ENCODE measurements at places on chromosomes 2 and 18.

- no peak for DNase-seq
These were observed 39.9 kb downstream of the SCN7A start for GRCh38 chr2:166454006-166454595.

- DNase-seq: no peak
These were observed 73.9 kb downstream of the MTCL1 start for GRCh38 chr18:8779251-8779650.

GRCh38 chr2:151095463-151095862 is 166.2 kb downstream of the RBM43 start:
- DNase-seq: no peak

DNA sequence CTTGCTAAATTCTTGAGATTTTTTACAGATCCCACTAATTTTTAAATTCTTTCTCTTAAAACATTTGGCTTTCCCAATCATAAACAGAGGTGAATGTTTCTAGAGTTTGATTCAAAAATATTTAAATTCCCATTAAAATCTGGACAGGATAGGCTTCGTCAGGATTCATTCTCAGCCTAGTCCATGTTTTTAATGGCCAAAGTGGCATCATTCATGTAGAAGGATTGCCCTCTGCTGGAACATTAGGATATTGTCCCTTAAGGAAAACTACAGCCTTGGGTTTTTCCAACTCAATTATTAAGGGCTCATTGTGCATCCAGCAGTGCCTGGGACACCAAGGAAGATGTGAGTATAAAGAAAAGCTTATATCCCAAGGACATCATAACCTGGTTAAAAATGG is 71.7 kb downstream of the TPGS2 start:
- no peak for DNase-seq

GRCh38 chr18:9838144-9838877 is 47.5 kb upstream of the TXNDC2 start:
- no peak for DNase-seq

DNA sequence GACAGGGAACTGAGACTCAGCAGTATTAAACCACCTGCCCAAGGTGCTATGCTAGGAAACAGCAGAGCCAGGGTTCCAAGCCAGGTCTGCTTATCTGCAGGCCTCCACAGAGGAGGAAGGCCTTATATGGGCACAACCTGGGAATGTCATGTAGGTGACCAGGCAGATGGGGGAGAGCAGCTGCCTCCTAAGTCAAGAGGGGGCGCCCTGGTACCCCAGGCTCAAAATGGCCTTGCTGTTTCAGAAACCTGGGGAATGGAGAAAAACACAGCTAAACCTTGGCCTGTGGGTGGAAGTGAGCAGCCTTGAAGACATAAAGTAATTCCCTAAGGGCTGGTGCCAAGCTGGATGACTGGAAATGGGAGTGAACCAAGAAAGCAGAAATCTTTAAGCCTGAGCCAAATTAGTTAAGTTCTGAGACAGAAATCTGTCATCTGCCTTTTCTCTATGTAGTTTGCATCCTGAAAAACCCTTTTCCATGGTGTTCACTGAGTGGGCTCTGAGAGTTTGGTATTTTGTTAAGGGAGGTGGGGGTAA is 79.1 kb downstream of the MAPK4 start:
- DNase-seq: no peak

GRCh38 chr2:149828520-149829210 is 241.1 kb upstream of the MMADHC start:
- no peak for DNase-seq

DNA sequence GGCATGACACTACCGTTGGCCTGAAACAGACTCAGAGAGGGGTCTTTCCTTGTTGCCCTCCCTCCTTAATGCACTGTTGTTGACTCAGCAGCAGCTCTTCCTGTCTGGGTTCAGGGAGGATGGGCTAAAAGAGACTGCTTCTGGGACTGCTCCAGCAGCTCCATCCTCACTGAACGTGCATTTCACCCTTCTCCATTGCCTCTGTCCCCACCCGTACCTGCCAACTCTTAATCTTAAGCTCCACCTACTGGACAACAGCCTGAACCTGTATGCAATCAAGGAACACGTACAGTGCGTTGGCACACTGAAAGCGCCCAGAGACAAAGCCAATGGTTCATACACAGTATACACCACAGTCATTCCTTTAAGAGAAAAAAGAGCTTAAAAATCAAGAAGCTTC is 230.8 kb upstream of the RAB6C start:
- DNase-seq: no peak

GRCh38 chr2:234544659-234545611 is 48.1 kb upstream of the ARL4C start:
- DNase-seq: no peak

- peak; percentile 31 for DNase-seq
These were observed at the start of gene RND3 for GRCh38 chr2:150487537-150488429. RND3 (minus strand) TSS chr2:150487667; CDS start chr2:150487417, 250 bp downstream.

DNA sequence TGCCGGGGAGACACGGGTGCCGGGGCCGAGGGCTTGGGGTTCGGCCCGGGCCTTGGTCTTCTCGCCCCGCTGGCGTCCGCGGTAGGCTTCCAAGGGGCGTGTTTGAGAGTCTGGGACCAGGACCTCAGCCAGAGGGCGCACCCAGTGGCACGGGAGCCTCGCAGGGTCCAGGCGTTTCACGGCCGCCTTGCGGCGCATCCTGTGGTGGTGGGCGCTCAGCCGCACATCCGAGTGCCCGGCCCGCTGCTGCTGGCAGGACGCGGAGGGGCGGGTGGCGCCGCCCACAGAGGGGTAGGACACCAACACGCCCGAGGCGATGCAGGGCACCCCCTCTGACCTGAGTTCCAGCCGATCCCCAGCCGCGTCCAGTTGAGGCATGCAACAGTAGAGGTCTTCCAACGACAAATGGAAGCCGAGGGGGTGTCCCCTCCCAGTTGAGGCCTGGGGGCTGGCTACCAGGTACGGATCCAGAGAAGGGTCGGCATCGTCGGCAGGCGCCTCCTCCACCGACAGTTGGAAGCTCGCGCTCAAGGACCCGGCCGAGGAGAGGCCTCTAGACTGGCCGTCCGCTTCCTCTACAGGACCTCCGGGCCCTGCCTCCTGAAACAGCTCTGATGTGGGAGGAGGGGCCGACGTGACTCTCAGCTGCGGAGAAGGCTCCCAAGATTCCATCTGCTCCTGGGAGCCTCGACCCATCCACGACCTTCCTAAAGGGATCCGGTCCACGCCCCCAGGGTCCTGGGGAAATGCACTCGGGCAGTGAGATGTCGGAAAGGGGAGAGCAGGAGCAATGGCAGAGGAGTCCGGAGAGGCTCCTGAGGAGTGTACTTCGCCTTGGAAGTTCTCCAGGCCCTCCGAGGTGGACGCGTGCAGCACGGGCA is 6.3 kb downstream of the C2orf81 start:
- DNase-seq: no peak

DNA sequence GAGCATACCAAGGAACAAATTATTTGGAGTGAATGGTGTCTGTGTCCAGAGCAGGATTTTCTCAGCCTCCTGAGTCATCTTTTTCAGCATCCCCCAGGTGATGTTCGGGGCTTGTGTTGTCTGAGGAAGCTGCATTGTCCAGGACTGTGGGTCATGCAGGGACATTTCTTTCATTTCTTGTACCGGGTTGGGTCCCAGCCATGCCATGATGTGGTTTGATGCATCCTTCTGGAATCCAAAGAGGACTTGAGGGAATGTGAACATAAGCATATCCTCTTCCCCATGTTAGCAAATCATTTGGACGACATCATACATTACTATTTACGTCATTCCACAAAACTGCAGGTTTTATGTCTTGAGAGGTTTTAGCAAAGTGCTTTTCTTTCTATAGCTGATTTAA is 797.8 kb downstream of the CCDC85A start:
- DNase-seq: no peak

DNA sequence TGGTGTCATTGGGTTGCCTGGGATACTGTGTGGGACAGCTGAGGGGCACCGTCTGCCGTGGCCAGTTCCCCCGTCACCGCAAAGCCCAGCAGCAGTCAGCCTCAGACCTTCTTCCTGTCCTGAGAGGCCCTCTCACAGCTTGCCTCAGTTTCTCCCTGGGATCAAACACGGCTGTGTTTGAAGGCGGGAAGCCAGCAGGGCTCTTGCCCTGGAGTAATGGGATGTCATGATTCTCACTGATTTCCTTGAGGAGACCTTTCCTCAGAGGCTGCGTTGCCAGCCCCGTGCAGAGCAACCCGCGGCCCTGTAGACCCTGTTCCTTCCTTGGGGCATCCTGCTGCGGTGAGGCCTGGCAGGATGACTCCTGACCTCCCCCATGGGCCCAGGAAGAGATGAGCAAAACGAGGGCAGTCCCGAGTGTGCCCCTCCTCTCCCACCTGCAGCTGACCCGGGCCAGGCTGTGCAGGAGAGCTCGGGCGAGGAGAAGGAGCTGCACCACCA is 13.9 kb upstream of the NFATC1 start:
- no peak for DNase-seq

- DNase-seq: no peak
These were observed 389.3 kb downstream of the IRS1 start for GRCh38 chr2:226410247-226410835.

DNA sequence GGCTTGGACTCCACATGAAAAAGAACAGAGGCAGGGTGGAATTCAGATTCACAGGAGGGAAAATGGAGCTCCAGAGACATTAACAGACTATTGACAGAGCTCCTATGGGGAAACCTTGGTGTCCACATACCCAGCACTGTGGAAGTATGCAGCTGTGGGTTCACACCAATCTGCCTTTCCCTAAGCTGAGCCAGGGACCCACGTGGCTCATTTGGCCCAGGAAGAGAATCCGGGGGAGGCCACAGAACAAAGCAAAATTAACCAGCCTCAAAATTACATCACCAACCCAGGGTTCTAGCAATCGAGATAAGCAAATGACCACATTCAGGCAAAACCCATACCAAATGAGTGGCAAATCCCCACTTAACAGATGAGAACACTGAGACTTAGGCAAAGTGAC is 105.8 kb upstream of the TWIST2 start:
- DNase-seq: no peak

GRCh38 chr2:187214306-187214705 is 233.7 kb downstream of the CALCRL start:
- no peak for DNase-seq

- DNase-seq: no peak
These were observed 35.5 kb downstream of the EML6 start for GRCh38 chr2:54758951-54759350.

- DNase-seq: no peak
These were observed 103.8 kb upstream of the ALKAL2 start for GRCh38 chr2:391696-392095.

GRCh38 chr18:48702346-48703027 is 163.7 kb downstream of the CTIF start:
- no peak for DNase-seq

DNA sequence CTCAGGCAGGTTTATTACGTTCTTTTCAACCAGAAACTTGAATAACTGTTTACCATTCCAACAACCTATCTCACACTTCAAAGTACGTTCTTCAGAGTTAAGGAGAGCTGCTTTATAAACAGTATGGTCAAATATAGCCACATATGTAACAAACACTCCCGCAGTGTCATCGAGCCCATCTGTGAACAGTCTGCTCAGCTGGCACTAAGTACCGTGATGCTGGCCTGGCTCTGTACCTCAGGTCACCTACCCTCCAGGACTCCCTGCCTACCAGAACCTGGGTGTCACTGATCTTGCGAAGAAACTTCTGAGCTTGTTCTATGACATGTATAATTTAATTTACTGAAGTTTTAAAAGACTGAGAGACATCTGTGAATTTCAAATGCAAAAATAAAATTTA is 71.4 kb downstream of the SEPTIN10 start:
- no peak for DNase-seq

GRCh38 chr2:75920859-75921551 is 210.3 kb upstream of the GCFC2 start:
- no peak for DNase-seq

DNA sequence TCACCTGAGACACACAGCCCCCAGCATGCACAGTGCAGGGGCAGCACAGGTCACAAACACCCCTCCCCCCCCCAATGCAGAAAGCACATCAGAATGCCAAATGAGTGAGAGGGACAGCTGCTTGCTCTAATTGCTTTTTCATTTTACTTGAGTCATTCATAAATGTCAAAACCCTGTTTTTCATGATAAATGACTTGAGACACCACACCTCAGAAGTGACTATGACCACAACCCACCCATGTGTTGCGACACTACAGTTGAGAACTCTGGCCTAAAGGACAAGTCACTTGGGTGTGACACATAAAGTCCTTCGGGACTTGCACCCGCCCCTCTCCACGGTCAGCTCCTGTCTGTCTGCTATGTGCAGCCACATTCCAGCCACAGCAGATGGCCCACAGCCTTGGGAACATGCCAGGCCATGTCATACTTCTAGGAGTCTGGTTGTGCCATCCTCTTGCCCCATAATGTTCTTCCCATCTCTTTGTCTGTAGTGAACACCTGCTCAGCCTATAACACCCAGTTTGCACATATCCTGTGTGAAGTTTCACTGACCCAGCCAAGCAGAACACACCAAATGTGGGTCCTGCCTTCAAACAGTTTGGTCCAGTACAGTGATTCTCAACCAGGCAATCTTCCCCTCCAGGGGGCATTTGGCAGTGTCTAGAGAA is 30.2 kb upstream of the RIOK3 start:
- peak; percentile 4 for DNase-seq

GRCh38 chr2:86017901-86018896 is 87.5 kb downstream of the POLR1A start:
- DNase-seq: no peak

- no peak for DNase-seq
These were observed 737.6 kb downstream of the SLC4A3 start for GRCh38 chr2:220365023-220365422.

GRCh38 chr18:55443776-55444175 is 144.2 kb downstream of the TCF4 start:
- no peak for DNase-seq

DNA sequence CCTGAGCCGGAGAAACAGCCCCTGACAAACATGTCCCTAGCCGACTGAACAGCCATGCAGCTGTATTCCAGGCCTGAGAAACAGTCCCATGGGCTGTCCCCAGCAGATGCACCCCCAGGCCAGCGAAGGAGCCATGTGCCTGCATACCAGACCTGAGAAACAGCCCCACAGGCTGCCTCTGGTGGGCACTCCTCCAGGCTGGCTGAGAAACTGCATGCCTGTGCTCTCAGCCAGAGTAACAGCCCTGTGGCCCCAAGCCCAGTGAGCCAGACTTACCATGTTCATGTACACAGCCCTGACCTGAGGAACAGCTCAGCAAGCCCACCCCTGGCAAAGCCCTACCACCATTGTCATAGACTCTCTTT is 24.8 kb downstream of the BOLL start:
- DNase-seq: no peak

- DNase-seq: no peak
These were observed at the start of gene SLC14A1 for GRCh38 chr18:45723567-45724355. SLC14A1 (plus strand) TSS chr18:45724181; CDS start chr18:45730321, 6,140 bp downstream.

DNA sequence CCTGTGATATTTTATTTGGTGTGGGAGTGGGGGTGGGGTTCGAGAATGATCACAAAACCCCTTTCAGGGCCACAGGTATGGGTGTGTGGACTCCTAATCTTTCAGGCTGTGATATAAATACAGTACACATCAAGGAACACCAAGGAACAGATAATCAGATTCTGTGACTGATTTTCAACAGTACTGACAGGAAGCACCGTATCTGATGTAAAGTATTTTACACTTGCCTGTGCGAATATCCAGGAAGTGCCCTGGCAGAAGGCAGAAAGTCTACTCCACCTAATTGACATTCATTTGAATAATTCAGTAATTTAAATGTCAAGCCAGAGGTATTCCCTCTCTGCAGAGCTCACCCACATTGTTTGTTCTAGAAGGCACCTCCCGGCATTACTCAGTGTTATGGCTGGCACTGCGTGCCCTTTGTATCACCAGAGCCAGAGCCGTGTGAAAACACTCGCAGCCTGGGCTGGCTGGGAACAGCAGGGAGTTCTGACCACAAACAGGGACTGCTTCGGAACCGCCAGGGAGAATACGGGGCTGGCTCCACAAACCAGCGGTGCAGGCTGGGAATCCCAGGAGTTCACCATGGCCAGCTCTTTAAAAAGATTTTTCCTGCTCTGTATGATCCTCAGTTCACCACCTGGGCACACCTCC is 91.8 kb downstream of the ACVR1 start:
- DNase-seq: no peak

All from esophagus squamous epithelium (tissue), 5 donors.